Right renal pelvis (tissue), 4 donors: ENCODE measurements at places on chromosomes 2 and 18.

GRCh38 chr18:74249181-74249968, 42.4 kb downstream of the CYB5A start:
- DNase-seq, result no peak

DNA sequence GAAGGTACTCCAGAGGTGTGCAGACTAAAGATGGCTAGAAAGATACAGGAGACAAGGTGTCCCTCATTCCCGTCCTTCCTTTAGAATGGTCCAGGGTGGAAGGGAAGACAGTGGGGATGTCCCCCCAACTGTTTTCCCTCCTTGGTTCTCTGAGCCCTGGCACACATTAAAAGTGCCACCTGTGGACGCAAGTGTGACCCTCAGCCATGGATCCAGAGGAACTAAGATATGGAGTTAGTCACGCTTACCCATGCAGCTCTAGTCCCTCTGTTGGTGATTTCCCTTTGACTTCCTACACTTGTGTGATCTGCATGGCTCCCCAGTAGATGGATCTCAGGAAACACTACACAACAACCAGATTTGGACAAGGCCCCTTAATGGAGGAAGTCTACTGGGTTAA, 113.1 kb upstream of the SRD5A2 start:
- DNase-seq, result no peak

GRCh38 chr2:113285816-113286215, 7.1 kb upstream of the PAX8 start:
- no peak for DNase-seq

DNA sequence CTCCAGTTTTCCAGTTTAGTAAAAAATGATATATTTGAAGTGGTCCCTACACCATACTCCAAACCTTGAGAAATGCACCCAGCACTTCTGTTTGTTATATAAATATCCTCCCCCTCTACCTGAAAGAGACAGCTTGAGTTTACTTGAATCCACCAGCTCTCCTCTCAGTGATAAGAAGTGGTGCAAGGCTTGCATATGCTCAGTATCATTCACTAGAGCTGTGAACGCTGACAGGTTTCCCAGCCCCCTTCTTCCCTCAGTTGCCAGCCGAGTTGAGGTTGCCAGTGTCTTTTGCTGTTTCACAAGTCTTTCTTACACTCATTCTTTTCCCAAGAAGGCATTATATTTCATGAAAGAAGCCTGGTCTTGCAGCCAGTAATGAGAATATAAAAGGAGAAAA, 880.0 kb downstream of the LRRTM4 start:
- no peak for DNase-seq
